Posterior vena cava (tissue), 2 donors: ENCODE measurements at places on chromosomes 11 and 22. TPM values are rescaled to one million over a fixed set of nuclear protein-coding genes. Genes with fewer than 3 reads are reported as not detected.

Gene TBRG1
- total RNA-seq, result 30.2 TPM

DNA sequence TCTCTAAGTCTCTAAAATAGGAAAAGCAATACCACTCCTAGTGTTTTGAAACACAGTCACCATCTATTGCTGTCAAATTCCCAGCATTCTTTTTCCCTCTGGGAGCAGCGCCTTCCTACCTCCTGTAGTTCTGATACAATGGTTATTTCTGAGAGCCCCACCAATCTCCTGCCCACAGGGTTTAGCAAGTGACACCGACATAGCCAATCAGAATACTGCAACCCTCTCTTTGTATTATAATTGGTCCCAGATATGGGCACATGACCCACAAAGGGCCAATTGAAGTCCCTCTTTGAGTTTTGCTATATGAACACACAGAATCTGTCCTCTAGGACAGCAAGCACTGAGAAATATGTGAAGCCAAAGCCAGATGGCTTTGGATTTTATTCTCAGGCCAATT lies 16.9 kb upstream of the ARHGAP42 start:
- no peak for DNase-seq

- peak; percentile 69 for DNase-seq
These were observed 31.5 kb downstream of the NADSYN1 start for GRCh38 chr11:71484248-71485062.

DNA sequence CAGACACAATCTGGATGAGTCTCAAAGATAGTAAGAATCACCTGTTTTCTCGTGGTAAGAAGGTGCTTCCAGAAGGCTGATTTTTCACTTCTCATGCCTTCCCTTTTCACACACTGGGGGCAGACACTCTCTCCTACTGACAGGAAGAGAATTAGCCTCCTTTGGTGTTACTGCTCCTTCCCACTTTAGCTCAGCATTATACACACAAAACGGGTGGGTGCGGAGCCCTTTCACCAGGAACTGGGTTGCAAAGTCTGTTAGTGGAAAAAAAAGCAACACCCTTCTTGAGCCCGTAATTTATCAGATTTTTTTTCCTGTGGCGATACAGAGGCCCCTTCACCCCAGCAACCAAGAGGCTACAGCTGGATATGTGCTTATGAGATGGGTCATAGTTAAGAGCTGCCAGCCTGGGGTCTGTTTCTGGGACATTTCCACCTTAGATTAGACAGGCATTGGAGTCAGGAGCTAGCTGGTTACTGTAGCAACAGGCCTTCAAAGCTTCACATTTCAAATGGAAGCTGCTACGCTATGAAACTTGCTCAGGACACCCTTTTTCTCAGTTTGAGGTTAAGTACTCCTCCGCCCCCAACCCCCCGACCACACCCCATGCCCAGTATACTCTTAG lies 48.1 kb downstream of the SNX19 start:
- no peak for DNase-seq

- peak; percentile 93 for DNase-seq
These were observed at the start of gene RIN1 for GRCh38 chr11:66336234-66337102. Gene RIN1, minus strand, starts transcription at chr11:66336434. Its CDS starts 32 bp downstream, at chr11:66336402.

Gene GRK3
- total RNA-seq, result 7.7 TPM

DNA sequence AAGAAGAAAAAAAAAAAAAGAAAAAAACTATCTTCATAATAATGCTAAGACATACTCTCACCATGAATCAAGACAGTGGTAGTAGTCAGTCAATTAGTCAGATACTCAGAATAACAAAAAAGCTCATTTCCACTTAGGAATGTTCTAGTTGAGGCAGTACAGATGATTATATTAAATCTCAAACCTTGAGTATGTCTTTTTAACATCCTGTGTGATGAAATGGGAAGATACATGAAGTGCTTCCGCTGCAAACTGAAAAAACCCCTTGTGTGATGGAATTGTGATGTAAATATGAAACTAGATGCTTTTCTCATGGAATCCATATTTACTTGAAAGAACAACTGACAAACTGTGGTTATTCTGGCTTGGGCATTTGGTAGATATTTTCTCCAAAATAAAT lies 13.7 kb downstream of the AMOTL1 start:
- DNase-seq, result no peak

Gene WNT11
- 59.3 TPM for total RNA-seq

Gene C2CD2L
- 8.5 TPM for total RNA-seq

DNA sequence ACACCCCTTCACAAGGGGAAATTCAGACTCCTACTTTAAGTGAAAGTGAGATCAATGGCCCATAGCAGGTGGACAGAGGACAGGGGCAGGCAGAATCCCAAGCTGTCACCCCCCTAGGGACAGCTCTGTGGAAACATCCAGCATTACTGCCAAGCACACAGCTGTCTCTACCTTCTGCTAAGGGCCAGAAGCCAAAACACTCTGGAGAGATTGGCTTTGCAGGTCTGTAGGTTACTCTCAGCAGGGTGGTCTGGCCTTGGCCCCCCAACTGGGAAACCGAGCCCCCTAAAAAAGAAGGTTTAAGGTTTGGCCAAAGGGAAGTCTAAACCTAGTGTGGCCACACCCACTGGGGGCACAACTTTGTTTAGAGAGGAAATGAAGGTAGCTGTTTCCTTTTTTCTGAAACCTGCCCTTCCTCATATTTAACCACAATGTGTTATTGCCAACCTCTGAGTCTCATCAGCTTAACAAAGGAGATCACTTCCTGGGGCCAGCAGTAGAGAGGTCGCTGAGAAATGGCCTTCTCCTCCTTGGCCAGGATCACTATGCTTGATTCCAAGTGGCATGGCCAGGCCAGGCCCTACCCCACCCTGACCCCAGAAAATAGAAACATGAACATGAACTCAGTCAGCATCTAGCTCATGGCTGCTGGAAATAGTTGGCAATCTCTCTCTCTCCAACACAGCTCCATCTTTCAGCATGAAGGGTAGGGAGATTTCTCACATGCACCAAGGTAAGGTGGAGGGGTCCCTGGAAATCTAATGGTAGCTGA lies 25.9 kb upstream of the SCARF2 start:
- no peak for DNase-seq

GRCh38 chr11:126483621-126484195 lies 128.2 kb downstream of the ST3GAL4 start:
- DNase-seq, result peak; percentile 41
